Stimulated activated CD4-positive, alpha-beta T cell treated with anti-CD3 and anti-CD28 coated beads, Interleukin-15, amount 100 ng/mL, for 24 hours (primary cell): ENCODE measurements at places on chromosomes 6 and 20.

- no peak for DNase-seq
Measured at GRCh38 chr20:61621035-61621730, 369.1 kb downstream of the CDH4 start.

DNA sequence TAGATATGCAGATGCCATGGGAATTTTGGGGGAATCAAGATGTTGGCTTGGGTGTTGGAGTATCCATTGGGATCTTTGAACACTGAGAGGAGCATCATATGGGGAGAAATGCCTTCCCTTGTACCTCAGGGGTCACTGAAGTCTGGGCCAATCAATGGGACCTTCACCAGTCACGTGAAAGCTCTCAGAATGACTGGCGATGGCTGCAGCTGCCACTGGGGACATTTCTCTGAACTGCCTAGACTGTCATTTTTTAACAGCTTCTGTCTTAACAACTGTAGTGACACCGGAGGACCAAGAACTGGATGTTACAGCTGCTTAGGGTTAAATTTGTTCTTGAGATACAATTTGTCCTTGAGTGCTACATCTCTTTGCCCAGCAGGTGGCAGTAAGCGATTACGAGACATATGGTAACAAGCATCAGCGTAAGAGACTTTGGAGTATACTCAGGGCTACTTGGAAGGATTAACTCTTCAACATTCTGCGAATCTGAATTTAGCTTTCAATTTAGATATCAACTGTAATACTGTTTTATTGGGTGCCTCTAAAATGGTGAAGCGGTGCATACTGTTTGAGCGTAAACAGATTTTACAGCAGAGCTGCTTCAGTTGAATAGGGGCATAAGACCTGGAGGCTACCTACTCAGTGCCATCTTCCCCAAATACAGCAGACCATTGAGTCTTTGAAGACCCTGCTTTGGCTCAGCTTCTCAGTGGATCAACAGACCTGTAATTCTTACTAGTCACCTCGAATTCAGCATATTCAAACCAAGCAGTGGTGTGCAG, 36.0 kb downstream of the CCN2 start:
- DNase-seq = peak; percentile 70

DNA sequence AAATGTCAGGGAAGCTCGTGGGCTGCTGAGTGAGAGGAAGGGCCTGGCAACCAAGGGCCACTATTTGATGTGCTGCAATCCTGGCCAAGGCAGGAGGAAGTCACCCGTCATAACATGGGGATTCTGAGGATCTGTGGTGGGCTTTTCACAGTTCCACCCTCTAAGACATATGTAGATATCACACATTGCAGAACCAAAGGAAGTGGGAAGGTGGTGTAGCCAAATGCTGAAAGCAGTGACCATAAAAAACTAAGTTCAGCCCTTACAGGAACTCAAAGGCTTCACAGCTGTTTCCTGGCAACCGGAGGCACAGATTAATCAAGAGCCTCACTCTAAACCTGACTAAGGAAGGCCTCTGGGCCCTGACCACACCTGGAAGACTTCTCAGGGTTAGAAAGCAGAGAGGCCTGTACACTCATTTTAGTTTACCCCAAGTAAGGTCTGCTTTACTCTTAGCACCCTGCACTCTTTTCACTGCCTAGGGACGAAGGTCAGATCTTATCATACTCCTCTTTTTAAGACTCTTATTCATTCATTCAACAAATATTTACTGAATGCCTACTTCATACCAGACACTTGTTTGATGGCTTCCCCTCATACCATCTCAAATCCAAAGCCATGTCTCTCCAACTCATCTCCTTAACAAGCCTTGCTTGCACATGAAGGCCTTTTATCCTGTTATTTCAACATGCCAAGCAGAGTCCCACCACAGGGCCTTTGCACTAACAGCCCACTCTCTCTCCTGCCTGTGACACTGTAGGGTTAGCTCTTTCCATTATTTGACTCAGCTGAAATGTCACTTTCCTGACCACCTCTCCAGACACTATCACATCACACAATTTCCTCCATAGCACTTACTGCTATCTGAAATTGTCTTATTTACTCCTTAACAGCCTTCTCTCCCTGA, 2.6 kb downstream of the UBE2V1 start:
- peak; percentile 54 for DNase-seq

GRCh38 chr6:147278891-147279290, 74.7 kb downstream of the STXBP5 start:
- DNase-seq = no peak

GRCh38 chr6:75249837-75250236, 6.2 kb upstream of the COX7A2 start:
- DNase-seq = no peak

- DNase-seq = peak; percentile 63
Measured at GRCh38 chr6:37819802-37820717, 533 bp downstream of the ZFAND3 start.

DNA sequence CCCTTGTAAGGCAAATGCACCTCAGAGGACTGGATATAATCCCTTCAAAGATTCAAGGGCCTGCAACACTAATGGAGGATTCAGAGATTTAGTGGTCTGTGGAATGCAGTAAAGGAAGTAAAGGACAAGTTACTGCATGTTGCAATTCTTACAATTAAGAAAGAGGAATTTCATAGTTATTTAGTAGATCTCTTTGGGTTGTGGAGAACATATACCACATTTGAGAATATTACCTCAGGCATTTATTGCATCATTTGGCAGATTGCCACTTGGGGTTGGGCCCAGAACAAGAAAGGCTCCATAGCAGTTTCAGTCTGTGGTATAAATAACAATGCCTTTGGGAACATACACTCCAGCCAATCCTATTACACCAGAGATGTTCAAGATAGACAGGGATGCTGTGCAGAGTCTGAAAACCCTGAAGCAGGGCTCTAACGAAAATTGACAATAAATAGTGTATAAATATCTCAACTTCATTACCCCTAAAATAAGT, 20.9 kb upstream of the EPM2A start:
- DNase-seq = no peak

- no peak for DNase-seq
Measured at GRCh38 chr6:135586388-135586787, 88.8 kb upstream of the AHI1 start.

- no peak for DNase-seq
Measured at GRCh38 chr20:53941680-53942471, 128.5 kb downstream of the BCAS1 start.

- no peak for DNase-seq
Measured at GRCh38 chr6:6474170-6474920, 114.2 kb upstream of the LY86 start.

- peak; percentile 47 for DNase-seq
Measured at GRCh38 chr6:16511723-16512489, 249.4 kb downstream of the ATXN1 start.

GRCh38 chr20:3635346-3635745, 27.9 kb downstream of the GFRA4 start:
- no peak for DNase-seq

GRCh38 chr6:79864421-79864820, 82.9 kb downstream of the ELOVL4 start:
- DNase-seq = no peak
